Naive B cell (primary cell): ENCODE measurements at places on chromosomes 2 and 18.

- H3K27me3 ChIP-seq: peaks cover 11% of the 10 kb centered on the region
- DNase-seq: no peak
- H3K4me1 ChIP-seq: no peaks in the 10 kb centered on the region
- no peak overlapping the region for H3K4me3 ChIP-seq
- H3K27ac ChIP-seq: no peak overlapping the region
Observed at GRCh38 chr2:200042102-200042735, 86.8 kb downstream of the MAIP1 start.

- H3K36me3 ChIP-seq: no peaks in the 10 kb centered on the region
- no peaks in the 10 kb centered on the region for H3K4me1 ChIP-seq
- no peaks in the 10 kb centered on the region for H3K27me3 ChIP-seq
- no peak overlapping the region for H3K4me3 ChIP-seq
Observed at GRCh38 chr2:67237288-67237687, 159.8 kb upstream of the ETAA1 start.

DNA sequence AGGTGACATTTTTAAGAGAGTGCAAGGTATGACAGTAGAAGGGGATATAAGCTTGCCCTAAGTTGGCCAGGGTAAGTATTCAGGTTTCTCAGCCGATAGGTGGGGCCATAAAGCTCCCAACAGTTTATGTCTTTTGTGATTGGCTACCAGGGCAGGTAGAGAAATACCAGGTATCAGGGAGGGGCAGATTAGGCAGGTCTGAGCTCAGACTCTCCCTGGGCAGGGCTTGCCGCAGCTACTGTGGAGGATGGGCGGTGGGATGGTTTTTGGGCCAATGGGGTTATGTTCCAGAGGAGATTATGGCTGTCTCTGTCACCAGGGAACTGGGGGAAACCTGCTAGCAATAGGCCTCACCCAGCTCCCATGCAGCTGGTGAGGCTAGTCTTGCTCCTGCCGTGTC, 211.6 kb downstream of the PTH2R start:
- no peak for DNase-seq
- no peaks in the 10 kb centered on the region for H3K4me1 ChIP-seq
- no peak overlapping the region for H3K4me3 ChIP-seq
- no peaks in the 10 kb centered on the region for H3K36me3 ChIP-seq
- no peak overlapping the region for H3K27ac ChIP-seq

DNA sequence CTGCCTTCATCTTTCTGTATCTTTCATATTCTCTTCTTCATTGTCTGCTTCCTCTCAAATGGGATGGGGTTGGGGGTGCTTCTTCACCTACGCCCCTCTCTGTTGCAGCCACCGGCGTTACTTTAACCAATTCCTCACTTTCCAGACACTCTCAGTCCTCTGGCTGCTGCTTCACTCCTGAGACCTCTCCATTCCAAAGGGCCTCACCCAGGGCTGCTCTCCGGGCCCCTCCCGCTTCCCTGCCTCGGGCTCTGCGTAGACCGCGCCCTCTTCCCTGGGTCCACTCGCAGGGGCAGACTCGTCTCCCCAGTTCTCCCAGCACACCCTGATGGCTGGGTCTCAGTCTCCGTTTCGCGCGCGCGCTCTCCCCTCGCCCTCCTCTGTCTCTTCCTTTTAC, 926 bp downstream of the SERPINB8 start:
- peaks cover 53% of the 10 kb centered on the region for H3K4me1 ChIP-seq
- H3K27me3 ChIP-seq: no peaks in the 10 kb centered on the region
- peaks cover 15% of the 10 kb centered on the region for H3K36me3 ChIP-seq
- DNase-seq: no peak
- H3K4me3 ChIP-seq: peak overlapping the region; percentile 99

GRCh38 chr2:71422786-71423185, 30.6 kb upstream of the DYSF start:
- no peak overlapping the region for H3K4me3 ChIP-seq
- H3K27me3 ChIP-seq: no peaks in the 10 kb centered on the region
- no peaks in the 10 kb centered on the region for H3K4me1 ChIP-seq
- no peak overlapping the region for H3K27ac ChIP-seq
- H3K36me3 ChIP-seq: peaks cover 32% of the 10 kb centered on the region

DNA sequence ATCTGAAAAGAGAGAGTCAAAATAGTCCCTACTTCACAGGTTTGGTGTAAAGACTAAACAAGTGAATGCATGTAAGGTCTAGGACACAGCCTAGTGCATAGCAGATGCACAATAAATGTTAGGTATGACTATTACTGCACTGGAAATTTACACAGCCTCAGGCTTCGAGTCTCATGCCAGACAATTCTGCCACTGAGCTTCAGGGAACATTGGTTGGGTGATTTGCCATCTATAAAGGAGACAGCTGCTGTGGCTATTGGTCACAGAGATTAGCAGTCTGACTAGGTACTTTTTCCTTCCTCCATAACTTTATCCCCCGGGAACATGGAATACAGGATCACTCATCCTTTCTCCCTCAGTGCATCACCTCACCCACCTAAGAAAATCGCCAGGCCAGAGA, 89.2 kb downstream of the FAM124B start:
- H3K27ac ChIP-seq: no peak overlapping the region
- H3K27me3 ChIP-seq: peaks cover 45% of the 10 kb centered on the region
- no peaks in the 10 kb centered on the region for H3K4me1 ChIP-seq
- H3K36me3 ChIP-seq: no peaks in the 10 kb centered on the region

GRCh38 chr2:44651974-44652373, 289.5 kb upstream of the SIX3 start:
- no peak overlapping the region for H3K4me3 ChIP-seq
- H3K36me3 ChIP-seq: no peaks in the 10 kb centered on the region
- no peaks in the 10 kb centered on the region for H3K27me3 ChIP-seq
- DNase-seq: no peak

DNA sequence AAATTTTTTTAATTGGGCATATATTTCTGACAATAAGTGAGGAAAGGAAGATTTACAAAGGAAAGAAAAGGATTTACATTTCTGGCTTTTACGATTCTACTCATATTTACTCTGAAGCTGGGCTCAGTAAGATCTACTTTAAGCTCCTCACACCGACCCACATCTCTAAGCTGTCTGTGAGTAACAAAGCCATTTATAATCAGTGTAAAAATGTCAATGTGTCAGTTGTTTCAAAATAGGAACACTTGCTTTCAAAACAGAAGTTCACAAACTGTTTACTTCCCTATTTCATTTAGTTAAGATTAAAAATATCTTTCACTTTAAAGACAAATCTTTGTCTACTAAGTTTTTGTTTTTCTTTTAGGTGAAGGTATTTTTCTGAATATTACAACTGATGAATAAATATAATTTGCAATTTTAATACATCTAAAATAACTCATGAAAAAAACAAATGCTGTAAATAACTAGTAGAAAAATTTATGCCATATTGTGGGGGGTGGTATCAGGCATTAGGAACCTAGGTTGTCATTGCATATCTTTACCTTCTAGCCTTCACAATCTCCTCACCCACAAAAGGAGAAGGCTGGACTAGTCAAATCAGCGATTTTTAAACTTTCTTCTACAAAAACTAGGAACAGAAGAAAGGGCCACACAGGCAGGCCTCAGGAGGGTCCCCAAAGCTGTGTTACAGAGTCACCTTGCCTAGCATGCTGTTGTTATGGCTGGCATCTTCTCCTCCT, 64.5 kb downstream of the TMEM131 start:
- peak overlapping the region; percentile 93 for H3K27ac ChIP-seq
- no peaks in the 10 kb centered on the region for H3K36me3 ChIP-seq
- peaks cover 73% of the 10 kb centered on the region for H3K4me1 ChIP-seq
- H3K4me3 ChIP-seq: peak overlapping the region; percentile 86
- no peak for DNase-seq

GRCh38 chr2:96685577-96686459, 43.3 kb downstream of the FER1L5 start:
- H3K27me3 ChIP-seq: peaks cover 13% of the 10 kb centered on the region
- no peak overlapping the region for H3K4me3 ChIP-seq
- no peaks in the 10 kb centered on the region for H3K4me1 ChIP-seq
- no peaks in the 10 kb centered on the region for H3K36me3 ChIP-seq

DNA sequence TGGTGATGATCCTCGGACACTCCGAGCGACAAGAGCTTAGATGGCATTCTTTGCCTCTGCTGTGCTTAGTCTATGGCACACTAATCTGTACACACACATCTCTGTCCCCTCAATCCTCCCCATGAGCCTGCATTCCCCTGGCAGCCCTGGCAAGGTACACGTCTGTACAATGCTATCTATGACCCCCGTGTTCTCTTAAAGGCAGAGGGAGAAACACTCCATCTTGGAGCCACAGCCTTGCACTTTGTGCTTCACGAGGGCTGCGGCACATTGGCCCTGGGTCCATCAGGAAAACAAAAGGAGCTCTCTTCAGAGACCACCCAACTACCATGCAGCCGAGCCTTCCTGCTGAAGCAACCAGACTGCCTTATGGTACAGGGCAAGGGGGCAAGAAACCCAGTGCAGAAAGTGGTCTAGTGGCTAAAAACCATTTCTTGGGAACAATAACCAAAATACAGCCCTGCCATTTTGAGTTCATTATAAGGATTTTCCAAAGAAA, 42.5 kb downstream of the STEAP3 start:
- DNase-seq: no peak
- H3K4me3 ChIP-seq: no peak overlapping the region
- no peaks in the 10 kb centered on the region for H3K4me1 ChIP-seq
- no peak overlapping the region for H3K27ac ChIP-seq
- no peaks in the 10 kb centered on the region for H3K27me3 ChIP-seq

GRCh38 chr2:185782223-185782769, 43.7 kb downstream of the FSIP2 start:
- H3K27me3 ChIP-seq: no peaks in the 10 kb centered on the region
- no peaks in the 10 kb centered on the region for H3K36me3 ChIP-seq
- no peak overlapping the region for H3K27ac ChIP-seq
- H3K4me3 ChIP-seq: no peak overlapping the region

- H3K4me3 ChIP-seq: no peak overlapping the region
- no peaks in the 10 kb centered on the region for H3K4me1 ChIP-seq
Observed at GRCh38 chr2:133338224-133338623, 230.0 kb downstream of the NCKAP5 start.

- no peaks in the 10 kb centered on the region for H3K36me3 ChIP-seq
- H3K4me3 ChIP-seq: no peak overlapping the region
- H3K4me1 ChIP-seq: no peaks in the 10 kb centered on the region
- no peak for DNase-seq
Observed at GRCh38 chr2:213496226-213496625, 212.0 kb downstream of the SPAG16 start.

DNA sequence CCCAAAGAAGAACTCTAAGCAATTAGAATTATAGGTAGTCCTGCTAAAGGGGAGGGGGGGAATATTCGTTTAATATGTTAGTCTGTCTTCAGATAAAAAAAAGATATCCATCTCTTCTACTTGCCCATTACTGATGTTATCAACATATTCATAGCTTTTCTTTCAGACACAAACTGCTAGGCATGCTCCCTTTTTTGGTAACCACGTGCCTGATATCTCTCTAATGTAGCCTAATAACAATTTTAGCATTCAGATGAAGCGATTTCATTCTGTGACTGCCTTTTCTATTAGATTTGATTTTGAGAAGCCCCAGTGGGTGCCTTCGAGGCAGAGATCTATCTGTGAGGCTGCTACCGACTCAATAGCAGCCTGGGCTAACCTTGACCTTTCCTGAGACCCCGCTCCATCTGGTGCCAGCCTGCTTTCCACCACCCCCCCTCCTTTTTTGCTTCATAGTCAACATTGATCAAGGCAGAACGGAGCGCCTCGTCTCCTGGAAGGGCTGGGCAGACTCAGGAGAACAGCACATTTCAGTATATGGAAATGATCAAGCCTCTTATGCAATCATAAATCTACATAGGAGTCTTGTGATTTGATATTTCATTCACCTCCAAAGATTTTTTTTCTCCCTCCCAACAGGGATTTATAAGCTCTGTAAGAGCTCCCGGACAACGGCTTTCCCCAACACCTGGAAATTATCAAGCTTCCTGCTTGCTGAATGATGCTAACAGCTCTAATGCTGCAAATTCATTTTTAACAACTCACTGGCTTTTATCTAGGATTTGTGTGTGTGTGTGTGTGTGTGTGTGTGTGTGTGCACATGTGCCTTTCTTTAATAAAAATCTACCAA, 14.7 kb upstream of the BCL11A start:
- no peaks in the 10 kb centered on the region for H3K36me3 ChIP-seq
- H3K4me1 ChIP-seq: peaks cover 5% of the 10 kb centered on the region
- no peak overlapping the region for H3K27ac ChIP-seq
- H3K27me3 ChIP-seq: no peaks in the 10 kb centered on the region
- DNase-seq: no peak
- no peak overlapping the region for H3K4me3 ChIP-seq

DNA sequence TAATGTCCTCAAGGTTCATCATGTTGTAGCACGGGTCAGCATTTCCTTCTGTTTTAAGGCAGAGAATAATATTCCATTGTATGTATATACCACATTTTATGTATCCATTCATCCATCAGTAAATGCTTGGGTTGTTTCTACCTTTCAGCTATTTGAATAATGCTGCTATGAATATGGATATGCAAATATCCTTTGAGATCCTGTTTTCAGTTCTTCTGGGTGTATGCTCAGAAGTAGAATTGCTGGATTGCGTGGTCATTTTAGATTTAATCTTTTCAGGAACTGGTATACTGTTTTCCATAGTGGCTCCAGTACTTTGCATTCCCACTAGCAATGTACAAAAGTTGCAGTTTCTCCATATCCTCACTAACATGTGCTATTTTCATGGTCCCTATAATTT, 13.4 kb upstream of the ASB1 start:
- no peak overlapping the region for H3K4me3 ChIP-seq
- no peaks in the 10 kb centered on the region for H3K27me3 ChIP-seq
- peaks cover 21% of the 10 kb centered on the region for H3K36me3 ChIP-seq

DNA sequence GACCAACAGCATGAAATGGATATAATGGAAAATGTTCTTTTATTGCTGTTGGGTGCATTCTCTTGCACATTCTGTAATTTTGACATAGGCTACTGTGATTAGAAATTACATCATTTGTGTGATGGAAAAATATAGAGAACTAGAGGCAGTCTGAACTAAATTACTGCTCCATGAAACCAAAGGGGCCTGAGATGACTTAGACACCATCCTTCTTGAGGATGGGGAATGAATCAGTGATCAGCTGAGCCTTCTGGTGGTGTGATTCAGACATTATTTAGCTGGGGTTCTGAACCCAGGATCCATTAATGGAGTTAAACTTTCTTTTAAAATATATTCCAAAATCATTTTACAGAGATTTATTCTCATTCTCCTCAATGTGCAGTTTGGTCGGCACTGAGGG, 135.8 kb downstream of the LDLRAD4 start:
- no peak overlapping the region for H3K27ac ChIP-seq
- no peak overlapping the region for H3K4me3 ChIP-seq
- peaks cover 5% of the 10 kb centered on the region for H3K4me1 ChIP-seq
- H3K36me3 ChIP-seq: peaks cover 16% of the 10 kb centered on the region

DNA sequence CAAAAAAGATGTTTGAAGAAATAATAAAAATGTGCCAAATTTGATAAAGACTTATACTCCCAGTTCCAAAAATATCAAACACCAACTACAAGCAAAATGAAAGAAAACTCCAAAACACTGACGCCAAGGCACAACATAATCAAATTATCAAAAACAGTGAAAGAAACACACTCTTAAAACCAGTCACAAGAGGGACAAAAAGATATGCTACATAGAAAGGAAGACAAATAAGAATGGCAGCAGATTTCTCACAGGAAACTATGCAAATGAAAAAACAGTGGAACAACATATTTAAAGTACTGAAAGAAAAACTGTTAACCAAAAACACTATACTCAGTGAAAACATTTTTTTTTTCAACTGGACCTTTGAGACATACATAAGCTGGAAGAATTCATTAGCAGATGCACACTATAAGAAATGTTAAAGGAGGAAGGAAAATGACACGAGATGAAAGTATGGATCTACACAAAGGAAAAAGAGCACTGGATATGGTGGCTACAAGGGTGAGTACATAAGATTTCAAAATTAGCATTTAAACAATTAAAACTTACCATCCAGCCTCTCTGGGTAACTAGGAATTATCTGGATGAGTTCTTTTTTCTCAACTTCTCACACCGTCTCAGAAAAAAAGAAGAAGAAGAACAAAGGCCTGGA, 94.0 kb upstream of the ACVR1C start:
- H3K36me3 ChIP-seq: peaks cover 30% of the 10 kb centered on the region
- no peak overlapping the region for H3K27ac ChIP-seq
- no peaks in the 10 kb centered on the region for H3K4me1 ChIP-seq
- H3K4me3 ChIP-seq: no peak overlapping the region
